ENCODE measurements at places on chromosomes 2 and 18.

DNA sequence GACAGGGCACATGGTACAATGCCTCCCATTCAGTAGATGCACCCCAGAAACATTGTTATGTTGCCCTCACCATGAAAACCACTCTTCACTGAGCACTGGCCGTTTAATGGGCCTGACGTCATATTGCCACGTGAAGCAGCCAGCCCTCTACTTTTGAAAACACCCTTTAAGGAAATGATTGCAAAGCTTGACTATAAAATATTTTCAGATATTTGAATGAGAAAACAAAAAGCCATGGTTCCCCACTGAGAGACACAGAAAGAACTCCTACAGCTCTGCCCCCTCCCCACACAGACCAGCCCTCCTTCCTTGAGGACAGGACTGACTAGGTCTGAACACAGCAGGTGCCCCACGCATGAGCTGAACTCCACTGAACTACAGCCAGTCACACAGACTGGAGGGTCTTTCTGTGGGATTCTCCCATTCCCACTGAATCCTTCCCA, 349.1 kb downstream of the ANAPC1 start:
- no peak for DNase-seq

DNA sequence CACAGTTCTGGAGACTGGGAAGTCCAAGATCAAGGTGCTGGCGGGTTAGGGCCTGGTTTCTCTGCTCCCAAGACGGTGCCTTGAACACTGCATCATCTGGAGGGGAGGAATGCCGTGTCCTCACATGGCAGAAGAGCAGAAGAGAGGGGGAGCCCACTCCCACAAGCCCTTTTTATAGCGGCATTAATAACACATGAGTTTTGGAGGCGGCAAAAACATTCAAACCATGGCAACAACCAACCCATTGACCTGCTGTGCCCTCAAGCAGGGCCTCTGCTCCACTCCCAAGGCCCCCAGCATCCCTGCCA, 62.0 kb downstream of the SMAD7 start:
- no peak for DNase-seq

GRCh38 chr2:25497918-25498407, 156.2 kb upstream of the DNMT3A start:
- no peak for DNase-seq

DNA sequence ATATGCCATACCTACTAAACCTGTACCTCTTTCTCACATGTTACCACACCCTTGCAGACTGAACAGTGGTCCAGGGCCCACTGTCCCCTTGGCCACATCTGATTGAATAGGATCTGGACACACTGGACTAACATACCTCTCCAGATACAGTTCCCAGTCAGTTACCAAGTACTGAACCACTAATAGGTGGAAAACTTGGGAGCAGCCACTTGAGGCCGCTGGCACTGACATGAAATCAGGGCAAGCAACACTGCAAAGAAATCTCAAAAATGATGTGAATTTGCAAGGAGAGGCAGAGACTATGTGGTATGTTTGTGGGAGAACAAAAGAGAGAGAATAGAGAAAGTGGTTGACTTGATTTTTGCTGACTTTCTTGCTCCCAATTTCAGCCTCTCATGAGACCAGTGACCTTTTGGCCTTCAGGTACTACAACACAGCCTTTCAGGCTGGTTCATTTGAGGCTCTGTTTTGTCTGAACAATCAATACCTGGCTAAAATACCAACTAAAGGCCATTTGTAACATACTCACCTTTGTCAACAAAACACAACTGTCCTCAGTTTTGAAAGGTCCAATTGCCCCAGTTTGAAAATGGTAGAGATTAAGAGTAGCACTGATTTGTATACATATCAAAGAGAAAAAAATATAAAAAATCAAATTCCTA, 7.8 kb downstream of the GRB14 start:
- no peak for DNase-seq

DNA sequence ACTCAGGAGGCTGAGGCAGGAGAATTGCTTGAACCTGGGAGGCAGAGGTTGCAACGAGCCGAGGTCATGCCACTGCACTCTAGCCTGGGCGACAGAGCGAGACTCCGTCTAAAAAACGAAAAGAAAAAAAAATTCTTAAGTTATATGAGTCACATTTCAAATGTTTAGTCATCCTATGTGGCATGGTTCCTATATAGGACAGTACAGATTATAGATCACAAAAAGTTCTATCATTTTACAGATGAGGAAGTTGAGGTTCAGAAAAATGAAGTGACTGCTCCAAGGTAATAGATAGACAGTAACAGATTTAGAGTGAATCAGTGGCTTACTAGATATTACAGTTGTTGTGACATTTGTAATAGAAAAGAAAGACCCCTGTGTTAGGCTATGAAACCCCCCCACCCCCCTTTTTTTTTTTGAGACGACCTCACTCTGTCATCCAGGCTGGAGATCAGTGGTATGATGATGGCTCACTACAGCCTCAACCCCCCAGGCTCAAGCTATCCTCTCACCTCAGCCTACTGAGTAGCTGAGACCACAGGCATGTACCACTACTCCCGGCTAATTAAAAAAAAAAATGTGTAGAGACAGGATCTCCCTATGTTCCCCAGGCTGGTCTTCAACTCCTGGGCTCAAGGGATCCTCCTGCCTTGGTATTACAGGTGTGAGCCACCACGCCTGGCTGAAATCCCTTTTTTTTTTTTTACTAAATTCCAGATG, 22.7 kb downstream of the PTPN4 start:
- no peak for DNase-seq

DNA sequence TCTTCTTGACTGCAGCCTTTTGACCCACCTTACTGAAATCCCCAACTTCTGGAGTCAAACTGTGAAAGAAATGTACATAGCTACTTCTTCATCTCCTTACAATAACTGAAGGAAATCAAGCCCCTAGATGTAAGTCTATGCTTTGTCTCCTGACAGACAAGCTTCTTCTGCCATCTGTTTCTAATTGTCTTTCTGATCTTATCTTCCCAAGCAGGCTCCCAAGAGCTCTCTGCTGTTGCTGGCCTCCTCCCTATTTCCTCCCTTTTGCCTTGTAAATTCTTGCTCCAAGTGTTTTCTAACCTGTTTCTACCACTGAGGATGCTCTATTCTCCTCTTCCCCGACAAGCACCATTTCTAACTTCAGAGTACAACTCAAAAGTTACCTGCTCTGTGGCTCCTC, 77.4 kb upstream of the OSR1 start:
- DNase-seq: no peak

DNA sequence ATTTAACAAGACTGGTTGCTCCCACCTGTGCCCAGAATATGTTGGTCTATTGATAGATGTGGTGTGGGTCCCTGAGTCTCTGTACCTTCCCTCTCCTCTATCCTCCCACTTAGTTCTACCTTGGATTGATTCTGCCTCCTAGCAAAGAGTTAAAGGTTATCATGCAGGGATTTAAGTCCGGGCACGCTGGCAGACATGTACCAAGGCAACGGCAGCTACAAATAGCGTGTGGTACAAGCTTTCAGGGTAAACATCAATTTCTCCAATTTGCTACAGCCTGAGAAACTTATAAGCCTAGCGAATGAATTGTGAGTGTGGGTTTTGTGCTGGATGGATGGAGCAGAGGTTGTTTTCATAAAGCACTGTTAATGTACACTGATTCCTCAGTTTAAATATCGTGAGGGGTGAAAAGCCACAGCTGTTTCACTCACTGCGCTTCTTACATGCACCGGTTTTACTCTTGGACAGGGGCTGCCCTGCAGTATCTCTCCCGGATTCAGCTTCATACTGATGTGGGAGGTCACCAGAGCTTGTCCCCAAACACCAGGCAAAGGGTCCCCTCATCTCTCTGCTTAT, 289.8 kb downstream of the ICOS start:
- no peak for DNase-seq

DNA sequence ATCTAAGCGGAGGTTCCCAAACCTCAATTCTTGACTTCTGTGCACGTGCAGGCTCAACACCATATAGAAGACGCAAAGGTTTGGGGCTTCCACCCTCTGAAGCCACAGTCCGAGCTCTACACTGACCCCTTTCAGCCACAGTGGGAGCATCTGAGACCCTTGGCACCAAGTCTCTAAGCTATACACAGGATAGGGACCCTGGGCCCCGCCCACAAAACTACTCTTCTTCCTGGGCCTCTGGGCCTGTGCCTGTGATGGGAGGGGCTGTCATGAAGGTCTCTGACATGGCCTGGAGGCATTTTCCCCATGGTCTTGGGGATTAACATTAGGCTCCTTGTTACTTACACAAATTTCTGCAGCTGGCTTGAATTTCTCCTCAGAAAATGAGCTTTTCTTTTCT, 1374.1 kb upstream of the NXPH2 start:
- no peak for DNase-seq

DNA sequence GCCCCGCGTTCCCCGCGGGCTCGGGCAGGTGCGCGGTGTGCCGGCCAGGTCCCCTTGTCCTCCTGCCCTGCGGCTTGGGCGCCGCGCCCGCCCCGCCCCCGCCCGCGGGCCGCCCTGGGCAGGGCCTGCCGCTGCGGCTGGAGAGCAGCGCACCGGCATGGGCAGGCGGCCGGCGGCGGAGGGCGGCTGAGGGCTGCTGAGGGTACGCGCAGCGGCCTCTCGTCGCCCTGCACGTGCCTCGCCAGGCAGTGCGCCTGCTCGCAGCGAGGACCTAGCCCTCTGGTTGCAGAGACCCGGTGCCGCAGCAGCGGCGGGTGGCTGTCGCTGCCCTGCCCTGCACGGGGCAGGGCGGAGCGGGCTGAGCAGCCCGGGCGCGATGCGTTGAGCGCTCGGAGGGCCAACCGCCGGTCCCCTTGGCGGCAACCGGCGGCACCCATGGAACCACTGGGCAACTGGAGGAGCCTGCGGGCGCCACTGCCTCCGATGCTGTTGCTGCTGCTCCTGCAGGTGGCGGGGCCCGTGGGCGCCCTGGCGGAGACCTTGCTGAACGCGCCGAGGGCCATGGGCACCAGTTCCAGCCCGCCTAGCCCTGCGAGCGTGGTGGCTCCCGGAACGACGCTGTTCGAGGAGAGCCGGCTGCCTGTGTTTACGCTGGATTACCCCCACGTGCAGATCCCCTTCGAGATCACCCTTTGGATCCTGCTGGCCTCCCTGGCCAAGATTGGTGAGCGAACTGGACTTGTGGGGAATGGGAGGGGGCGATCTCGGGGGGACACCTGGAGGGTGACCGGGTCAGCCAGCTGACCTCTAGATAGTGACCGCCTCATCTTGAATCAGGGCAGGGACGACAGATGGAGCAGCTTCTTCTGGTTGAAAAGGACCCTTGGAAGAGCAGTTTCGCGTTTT, at the start of gene SLC9A2:
Gene SLC9A2 (plus strand): TSS at position 140 of the 906 bp plus-strand sequence. CDS start 296 bp downstream, at position 436.
- no peak for DNase-seq

DNA sequence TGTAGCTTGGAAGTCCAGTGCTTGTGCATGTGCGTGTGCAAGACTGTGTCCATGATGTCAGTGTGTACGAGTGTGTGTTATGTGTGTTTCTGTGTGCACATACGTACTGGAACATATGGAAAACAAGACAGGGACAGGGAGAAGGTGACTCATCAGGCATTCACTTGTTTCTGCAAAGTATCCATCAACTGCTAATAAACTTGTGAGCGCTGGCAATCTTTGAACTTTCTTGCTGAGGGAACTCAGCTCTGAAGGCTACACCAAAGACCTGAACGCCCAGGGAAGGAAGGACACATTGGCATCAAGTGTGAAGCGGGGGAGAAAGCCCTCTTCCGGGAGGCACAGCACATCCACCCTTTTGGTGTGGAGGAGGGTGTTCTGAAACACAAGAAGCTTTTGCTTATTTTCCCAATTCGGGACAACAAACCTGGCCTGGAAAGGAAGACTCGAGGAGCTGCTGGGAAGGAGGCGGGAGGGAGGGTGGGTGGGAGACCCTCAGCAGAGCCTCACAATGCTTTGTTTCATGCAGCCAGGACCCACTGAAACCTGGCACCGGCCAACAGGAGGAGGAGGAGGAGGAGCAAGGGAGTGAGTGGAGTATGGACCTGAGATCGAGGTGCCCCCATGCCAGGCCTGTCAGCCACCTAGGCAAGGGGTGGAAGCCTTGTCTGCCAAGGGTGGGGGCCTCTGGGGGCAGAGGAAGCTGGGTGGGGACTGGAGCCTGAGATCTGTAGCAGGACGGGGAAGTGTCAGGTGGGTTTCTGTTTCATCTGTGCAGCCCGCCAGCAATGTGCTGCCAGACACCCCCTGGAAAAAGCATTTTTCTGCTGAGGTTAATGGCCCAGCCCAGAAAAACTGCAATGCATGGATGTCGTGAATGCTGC, 26.8 kb downstream of the SMAD7 start:
- no peak for DNase-seq

GRCh38 chr2:170207901-170208300, 30.0 kb downstream of the MYO3B start:
- no peak for DNase-seq

DNA sequence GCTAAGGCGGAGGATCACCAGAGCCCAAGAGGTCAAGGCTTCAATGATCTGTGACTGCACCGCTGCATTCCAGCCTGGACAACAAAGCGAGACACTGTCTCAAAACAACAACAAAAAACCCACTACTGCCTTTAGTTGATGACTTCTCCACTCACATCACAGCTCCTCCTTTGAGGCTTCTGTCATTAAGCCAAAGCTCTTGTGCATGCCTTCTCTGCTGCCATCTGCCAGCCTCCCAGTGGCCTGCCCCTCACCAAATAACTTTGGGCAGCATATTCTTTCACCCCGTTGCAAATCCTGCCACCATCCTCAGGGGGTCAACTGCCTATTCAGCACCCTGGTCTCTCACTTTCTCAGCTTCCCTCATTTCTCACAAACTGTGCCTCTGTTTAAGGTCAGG, 27.5 kb downstream of the OSBPL1A start:
- no peak for DNase-seq

DNA sequence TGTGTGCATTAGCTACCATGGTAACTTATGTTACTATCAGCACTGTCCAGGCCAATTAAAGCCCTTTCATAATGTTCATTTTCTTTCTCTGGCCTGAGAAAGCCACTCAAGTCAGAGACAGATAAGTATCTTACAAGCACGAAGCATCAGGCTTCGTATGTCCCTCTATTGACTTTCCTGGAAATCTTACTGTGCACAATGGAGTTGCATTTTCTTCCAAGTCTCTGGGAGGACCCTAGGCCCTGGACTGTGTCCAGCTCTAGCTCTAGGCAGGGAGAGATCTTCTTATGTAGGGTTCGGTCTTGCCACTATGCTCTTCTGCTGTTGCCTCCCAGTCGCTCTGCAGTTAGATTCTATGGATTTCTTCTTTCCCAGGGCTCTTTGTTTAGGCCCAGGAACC, 40.0 kb upstream of the ITGA6 start:
- no peak for DNase-seq

GRCh38 chr2:241381872-241382271, 25.8 kb downstream of the FARP2 start:
- no peak for DNase-seq

- no peak for DNase-seq
Observed at GRCh38 chr2:14543284-14543683, 89.2 kb upstream of the LRATD1 start.

GRCh38 chr18:31648966-31649429, 35.4 kb downstream of the B4GALT6 start:
- no peak for DNase-seq
